BJ (cell line): ENCODE measurements at places on chromosomes 5 and 9. TPM values are rescaled to one million over a fixed set of nuclear protein-coding genes. Genes with fewer than 3 reads are reported as not detected.

- DNase-seq = no peak
Observed at GRCh38 chr9:123260340-123260739, 8.0 kb downstream of the STRBP start.

The RNF208 gene
- polyA plus RNA-seq = 0.26 and 0.39 TPM in 2 replicates

DNA sequence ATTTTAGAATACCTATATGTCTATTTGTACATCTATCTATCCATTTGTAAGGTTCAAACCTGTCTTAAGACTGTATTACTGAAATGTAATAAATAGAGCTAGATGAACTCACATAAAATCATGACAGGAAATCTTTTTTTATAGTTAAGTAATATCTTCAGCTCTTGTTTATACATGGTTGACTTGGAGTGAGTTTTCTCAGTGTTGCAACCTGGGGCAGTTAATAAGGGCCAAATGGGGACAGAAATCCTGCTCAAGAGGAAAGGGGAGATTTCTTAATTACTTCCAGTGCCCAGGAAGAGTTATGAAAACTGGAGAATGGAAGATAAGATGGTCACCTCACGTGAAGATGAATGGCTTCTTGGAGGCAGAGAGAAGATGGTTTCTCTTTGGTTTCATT lies 265.1 kb upstream of the FBXL7 start:
- no peak for DNase-seq

The ACSL6 gene
- polyA plus RNA-seq = not detected in 2 replicates

DNA sequence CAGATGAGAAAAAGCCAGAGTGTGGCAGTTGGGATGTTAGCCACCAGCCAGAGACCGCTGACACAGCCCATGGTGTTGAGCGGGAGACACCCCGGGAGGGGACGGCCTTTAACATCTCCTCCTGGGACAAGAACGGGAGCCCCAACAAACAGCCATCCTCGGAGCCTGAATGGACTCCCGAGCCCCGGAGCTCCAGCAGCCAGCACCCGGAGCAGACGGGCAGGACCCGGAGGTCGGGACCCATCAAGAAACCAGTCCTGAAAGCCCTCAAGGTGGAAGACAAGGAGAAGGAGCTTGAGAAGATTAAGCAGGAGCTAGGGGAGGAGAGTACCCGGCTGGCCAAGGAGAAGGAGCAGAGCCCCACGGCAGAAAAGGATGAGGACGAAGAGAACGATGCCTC lies 28.0 kb upstream of the POMT1 start:
- DNase-seq = no peak

- DNase-seq = no peak
Observed at GRCh38 chr9:38229104-38229500, 160.1 kb upstream of the SHB start.

DNA sequence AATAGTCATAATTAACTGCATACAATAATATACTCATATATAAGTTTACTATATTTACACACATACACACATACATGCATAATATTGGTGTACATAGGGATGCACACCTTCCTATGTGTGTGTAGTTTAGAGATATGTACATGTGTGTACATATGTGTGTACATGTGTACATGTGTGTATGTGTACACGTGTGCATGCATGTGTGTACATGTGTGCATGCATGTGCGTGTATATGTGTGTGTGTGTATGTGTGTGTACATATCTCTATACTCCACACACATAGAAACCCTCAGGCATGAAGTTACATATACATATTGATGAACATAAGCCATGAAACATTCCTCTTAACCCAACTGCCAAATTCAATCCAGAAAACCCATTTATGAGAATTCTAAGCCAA lies 547.8 kb downstream of the TLR4 start:
- DNase-seq = no peak
